ENCODE measurements at places on chromosomes 6 and 20.

GRCh38 chr20:53935344-53936084, 134.9 kb downstream of the BCAS1 start:
- no peak for DNase-seq

- DNase-seq, result no peak
Observed at GRCh38 chr6:26232940-26233648, 131.9 kb upstream of the BTN3A2 start.

DNA sequence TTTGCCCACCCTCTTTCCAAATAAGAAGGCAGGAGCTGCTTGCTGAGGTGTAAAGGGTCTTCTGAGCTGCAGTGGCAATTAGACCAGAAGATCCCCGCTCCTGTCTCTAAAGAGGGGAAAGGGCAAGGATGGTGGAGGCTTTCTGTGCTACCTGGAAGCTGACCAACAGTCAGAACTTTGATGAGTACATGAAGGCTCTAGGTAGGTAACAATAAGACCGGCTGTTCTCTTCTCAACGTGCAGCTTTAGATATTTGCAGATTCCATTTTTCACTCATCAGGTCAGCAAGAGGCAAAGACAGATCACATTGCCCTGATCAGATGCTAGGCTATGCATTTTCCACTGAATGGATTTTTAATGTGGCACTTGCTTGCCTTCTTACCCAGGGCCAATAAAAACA, at the start of gene FABP7:
Gene FABP7, plus strand, starts transcription at position 50 of the 400 bp plus-strand sequence. Its CDS starts 79 bp downstream, at position 129.
- DNase-seq, result no peak

- no peak for DNase-seq
Observed at GRCh38 chr6:33217681-33218080, 9.4 kb downstream of the RING1 start.

DNA sequence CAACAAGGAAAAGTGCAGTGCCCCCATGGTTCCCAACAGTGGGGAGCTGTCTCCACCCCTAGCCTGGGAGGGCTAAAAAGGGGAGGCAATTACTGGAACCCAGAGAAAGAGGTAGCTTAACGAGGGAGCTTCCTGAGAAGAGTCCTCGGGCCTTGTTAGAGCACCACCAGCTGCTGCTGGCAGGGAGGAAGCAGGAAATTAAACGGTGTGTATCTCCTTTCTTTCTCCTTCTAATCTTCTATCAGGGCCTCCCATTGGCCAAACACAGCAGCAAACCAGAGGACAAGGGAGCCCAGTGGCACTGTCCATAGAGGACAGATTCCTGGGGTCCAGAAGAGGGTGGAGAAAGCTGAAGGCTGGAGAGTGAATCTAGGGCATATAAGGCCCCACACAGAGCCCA, 7.6 kb upstream of the BTN2A2 start:
- no peak for DNase-seq

GRCh38 chr20:10671221-10671918, 2.4 kb downstream of the JAG1 start:
- peak; percentile 85 for DNase-seq

Measured in heart right ventricle (tissue), 16 donors.